NCI-H510A (cell line): ENCODE measurements at places on chromosomes 6 and 20.

DNA sequence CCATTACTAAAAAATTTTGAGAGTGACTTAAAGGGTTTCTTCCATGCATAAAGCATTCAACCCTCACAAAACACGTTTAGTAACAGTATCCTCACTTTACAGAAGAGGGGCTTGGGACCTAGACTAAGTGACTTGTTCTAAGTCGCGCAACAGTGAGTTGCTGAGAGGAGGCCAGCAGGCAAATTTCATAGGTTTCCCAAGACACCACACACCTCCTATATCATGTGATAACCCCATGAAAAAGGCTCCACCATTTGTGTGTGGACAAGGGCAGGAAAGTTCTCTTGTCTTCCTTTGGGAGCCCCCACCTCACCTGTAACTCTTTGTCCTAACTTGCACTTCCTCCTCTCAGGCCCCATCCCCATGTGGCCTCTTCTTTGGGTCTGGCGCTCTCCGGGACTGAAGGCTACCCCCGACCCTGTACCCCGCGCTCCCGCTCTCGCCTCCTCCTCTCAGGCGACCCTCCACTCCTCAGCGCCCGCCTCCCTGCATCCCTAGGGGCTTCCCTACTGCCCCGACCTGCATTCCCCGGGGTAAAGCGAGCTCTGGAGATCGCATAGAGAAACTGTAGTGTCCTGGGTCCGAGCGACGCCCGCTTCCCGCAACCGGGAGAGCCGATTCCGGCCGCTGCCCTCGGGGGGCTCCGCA lies 392 bp downstream of the PSMB8 start:
- no peak for DNase-seq

DNA sequence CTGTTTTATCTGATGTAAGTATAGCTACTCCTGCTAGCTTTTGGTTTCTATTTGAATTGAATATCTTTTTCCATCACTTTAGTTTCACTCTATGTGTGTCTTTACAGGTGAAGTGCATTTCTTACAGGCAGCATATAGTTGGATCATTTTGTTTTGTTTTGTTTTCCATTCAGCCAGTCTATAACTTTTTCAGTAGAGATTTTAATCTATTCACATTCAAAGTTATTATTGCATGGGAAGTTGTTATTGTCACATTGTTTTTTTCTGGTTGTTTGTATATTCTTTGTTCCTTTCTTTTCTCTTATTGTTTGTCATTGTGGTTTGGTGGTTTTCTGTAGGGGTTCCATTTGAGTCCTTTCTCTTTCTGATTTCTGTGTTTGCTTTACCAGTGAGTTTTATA lies 151.2 kb downstream of the PDE10A start:
- DNase-seq = no peak

DNA sequence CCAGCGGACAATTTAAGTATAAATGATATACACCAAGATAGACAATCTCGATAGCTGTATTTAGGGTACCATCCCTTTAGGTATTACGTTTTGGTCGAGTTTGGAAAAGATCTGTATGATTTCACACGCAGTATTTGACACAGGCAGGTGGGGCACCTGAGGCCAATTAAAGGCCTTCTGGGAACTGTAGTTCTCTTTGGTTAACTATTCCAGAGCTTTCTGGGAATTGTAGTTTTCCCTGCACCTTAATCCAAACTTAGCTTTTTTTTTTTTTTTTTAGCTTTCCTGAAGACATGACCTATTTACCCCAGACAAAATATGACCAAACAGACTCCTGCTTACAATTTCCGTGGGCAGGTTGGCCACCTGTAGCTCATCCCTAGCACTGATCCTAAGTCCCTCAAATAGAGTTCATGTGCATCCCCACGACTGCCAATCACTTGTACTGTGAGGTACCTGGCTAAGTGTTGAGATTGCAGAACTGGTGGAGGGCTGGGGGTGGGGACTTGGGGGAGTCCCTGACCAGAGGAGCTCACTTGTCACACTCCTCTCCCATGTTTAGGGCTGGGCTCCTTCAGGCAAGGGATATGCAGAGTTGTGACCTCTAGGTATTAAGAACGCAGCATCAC lies 999 bp upstream of the EHMT2 start:
- peak; percentile 65 for DNase-seq

- DNase-seq = no peak
Observed at GRCh38 chr20:50546729-50547314, 36.6 kb downstream of the PTPN1 start.

- DNase-seq = no peak
Observed at GRCh38 chr6:136761227-136761922, 30.9 kb downstream of the MAP3K5 start.

- DNase-seq = no peak
Observed at GRCh38 chr6:98308564-98308963, 525.8 kb upstream of the POU3F2 start.

DNA sequence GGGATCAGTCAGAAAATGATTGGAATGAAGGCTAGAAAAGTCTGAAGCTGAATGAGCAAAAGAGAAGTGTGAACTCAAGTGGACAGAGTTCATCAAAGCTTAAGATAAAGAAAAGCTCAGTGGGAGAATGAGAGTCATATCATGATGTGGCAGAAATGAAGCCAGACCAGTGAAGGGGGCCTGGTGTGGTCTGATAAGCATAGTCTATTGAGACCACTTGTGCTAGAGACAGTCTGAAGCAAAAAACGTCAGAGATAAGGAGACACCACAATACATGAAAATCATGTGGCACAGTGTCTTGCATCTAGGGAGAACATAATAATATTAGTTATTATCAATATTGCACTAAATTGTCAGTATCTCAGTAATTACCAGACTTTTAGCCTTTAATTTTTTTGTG lies 601.5 kb downstream of the UTRN start:
- DNase-seq = no peak

DNA sequence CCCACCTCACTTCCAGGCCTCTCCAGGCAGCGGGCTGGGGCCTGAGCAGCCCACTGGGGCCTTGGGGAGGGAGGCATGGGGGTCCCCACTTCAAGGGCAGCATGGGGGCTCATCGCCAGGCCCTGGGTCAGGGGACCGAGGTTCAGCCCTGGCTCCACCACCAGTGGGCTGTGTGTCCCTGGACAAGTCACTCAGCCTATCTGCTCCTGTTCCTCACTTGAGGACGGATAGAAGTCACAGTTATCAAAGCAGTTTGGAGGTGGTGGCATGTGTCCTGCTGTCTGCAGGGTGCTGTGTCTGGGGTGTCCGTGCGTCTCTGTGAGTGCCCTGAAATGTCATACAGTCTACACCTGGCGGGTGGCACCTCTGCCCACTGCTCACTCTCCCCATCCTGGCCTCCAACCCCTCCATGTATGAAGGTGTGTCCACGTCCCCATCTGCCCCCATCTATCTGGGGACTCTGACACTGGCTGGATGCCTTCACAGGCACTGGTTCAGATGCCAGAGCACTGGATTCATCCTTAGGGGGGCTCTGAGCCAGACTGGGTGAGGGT lies 3.6 kb downstream of the EEF1A2 start:
- DNase-seq = no peak

GRCh38 chr20:38127920-38128528 lies 37.0 kb downstream of the TGM2 start:
- DNase-seq = no peak

DNA sequence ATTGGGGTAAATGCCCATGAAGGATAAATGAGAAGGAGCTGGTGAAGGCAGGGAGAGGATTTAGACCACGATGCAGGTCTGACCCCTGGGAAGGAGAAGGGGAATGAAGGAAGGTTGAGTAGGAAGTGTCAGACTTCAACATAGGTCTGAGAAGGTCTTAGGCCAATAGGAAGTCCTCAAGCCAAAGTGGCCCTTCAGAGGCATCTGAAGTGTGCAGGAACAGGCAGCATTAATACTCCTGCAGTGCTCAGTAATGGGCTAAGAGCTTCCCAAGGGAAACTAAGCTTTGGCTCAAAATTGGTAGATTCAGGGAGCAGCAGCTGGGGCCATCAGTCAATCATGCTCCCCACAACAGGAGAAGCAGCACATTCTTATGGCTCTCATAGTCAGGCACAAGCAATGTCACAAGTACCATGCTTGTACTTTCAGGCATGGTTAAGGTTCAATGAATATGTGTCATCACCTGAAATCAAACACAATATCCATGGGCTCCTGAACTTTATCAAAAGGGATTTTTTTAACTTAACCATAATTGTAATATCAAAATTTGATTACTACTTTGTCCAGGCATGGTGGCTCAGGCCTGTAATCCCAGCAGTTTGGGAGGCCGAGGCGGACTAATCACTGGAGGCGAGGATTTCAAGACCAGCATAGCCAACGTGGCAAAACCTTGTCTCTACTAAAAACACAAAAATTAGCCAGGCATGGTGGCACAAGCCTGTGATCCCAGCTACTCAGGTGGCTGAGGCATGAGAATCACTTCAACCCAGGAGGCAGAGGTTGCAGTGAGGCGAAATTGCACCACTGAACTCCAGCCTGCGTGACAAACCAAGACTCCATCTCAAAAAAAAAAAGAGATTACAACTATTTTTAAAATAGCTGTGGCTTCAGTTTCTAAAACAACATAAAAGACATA lies 9.9 kb downstream of the RALGAPA2 start:
- DNase-seq = no peak

- DNase-seq = peak; percentile 50
Observed at GRCh38 chr6:40719671-40720374, 132.7 kb upstream of the LRFN2 start.

GRCh38 chr6:84150705-84151104 lies 76.7 kb downstream of the CEP162 start:
- no peak for DNase-seq

GRCh38 chr6:13044390-13044789 lies 283.9 kb downstream of the TBC1D7 start:
- DNase-seq = no peak

DNA sequence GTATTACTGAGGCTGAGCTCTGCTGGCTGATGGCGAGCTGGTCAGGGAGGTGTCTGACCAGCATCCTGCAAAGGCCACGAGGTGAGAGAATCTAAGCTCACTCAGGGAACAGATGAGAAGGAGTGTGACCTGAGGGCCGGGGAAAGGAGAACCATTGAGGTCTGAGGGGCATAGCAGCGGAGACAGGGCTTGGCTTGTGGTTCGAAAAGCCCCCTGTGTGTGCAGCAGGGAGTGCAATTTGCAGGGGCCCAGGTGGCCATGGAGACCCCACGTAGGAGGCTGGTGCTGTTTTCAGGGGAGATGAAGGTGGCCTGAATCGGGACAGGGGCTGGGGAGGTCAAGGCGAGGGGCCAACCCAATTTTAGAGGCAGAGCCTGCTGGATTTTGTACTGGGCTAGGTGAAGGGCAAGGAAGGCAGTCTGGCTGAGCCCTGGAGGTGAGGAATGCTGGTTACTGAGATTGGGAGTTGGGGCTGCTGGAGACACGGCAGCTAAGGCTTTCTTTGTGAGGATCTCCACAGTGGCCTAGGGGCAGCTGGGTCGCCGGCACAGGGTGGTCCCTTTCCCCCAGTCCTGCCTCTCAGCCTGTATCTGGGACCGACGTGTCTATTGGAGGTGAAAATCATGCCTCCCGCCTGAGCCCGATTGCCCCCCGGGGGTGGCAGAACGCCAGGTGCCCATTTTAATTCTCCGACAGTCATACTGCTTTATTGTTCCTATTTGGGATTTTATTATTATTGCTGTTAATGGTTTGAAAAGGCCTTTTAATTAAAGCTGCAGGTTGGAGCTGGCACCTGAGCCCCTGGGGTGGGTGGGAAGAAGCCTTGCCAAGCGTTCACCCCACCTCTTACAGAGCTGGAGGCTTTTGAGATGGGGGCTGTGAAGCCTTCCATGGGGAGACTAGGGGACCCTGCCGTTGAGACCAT lies 28.4 kb downstream of the DLGAP4 start:
- DNase-seq = no peak

- DNase-seq = no peak
Observed at GRCh38 chr6:161271343-161272030, 2.4 kb downstream of the AGPAT4 start.

DNA sequence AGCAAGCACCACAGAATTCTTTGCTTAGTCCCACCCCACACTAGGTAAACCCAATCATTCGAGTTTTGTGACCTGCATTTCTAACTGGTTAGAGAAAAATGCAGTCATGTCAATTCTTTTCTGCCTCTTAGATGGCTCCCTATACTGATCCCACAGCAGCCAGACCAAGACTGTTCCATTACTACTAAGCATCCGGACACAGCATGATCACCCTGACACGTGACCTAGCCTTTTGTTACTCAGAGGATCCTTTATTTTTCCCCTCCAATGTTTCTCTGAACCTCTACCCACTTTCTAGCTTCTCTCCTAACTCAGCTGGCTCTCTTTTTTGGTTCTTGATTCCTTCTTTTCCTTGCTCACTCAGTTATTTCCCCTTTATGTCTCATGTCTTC lies 87.9 kb downstream of the PDE10A start:
- DNase-seq = no peak

GRCh38 chr6:144602523-144603180 lies 317.5 kb downstream of the UTRN start:
- DNase-seq = no peak

GRCh38 chr20:51092338-51092737 lies 69.4 kb upstream of the KCNG1 start:
- no peak for DNase-seq

GRCh38 chr20:32278199-32278643 lies 770 bp downstream of the KIF3B start:
- DNase-seq = no peak

DNA sequence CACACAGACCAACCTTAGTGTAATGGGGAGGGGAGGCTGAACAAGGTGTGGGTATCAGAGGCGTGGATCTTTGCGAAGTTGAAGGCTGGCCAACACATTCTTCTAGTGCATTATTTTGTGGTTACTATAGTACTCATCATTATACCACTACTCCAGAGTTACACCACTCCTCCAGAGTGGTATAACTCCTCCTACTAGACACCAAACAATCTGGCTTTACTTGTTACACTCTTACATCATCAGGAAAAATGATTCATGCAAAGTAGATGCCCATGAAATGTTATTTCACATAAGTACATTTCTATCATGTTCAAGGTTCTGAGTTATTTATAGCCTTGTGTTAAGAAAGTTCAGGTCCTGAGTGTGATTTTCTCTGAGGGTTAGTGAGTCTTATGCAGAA lies 443.1 kb upstream of the OPRM1 start:
- DNase-seq = no peak

- DNase-seq = no peak
Observed at GRCh38 chr6:113365191-113365590, 492.0 kb upstream of the MARCKS start.

- DNase-seq = no peak
Observed at GRCh38 chr20:47991875-47992488, 206.7 kb upstream of the SULF2 start.

DNA sequence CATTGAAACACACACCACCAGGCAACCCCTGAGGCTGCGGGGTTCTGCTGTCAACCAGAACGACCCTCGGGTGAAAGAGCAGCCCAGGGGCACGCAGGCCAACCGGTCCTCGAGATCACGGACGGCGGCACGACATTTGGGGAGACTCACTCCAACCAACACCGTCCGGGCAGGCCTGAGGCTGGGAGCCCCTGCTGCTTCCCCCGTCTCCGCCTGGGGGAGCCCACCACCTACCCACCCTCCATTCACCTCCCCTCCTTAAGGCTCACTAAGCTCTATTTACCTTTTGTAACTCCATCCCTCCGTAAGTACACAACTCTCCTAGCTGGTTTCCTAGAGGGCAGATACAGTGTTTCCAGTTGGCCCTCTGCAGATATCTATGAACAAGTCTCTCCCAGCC lies 971.3 kb upstream of the DEFB115 start:
- DNase-seq = no peak

GRCh38 chr6:127058936-127059335 lies 59.5 kb upstream of the RSPO3 start:
- no peak for DNase-seq
